Esophagus squamous epithelium (tissue), 5 donors: ENCODE measurements at places on chromosomes 7 and 10. TPM values are rescaled to one million over a fixed set of nuclear protein-coding genes. Genes with fewer than 3 reads are reported as not detected.

- no peaks in the 10 kb centered on the region for H3K4me1 ChIP-seq
- H3K36me3 ChIP-seq = no peaks in the 10 kb centered on the region
- no peak overlapping the region for H3K27ac ChIP-seq
- no peak for DNase-seq
Observed at GRCh38 chr7:132024290-132024689, 467.9 kb upstream of the PODXL start.

DNA sequence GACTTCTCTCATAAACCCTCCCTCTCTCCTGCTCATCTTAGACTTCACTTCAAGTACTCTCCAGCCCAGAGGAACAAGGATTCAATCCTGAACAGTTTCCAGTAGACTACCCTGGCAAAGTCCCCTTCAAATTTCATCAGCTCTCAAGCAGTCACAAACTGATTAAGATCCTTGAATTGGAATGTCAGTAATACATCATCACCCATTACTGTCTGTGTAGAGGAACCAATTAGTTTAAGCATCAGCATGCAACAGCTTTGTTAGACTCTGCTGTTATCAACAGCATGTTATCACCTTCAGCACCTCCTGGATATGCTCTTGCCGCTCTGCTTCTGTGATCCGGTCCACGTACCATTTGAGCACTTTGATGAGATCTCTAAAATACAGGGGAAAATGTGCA lies 307.0 kb upstream of the IMMP2L start:
- no peak for DNase-seq
- H3K4me3 ChIP-seq = no peak overlapping the region
- no peaks in the 10 kb centered on the region for H3K27me3 ChIP-seq
- no peaks in the 10 kb centered on the region for H3K36me3 ChIP-seq
- H3K4me1 ChIP-seq = no peaks in the 10 kb centered on the region

- DNase-seq = no peak
- no peaks in the 10 kb centered on the region for H3K27me3 ChIP-seq
- H3K36me3 ChIP-seq = peaks cover 2% of the 10 kb centered on the region
- peak overlapping the region; percentile 96 for H3K4me3 ChIP-seq
- H3K27ac ChIP-seq = peak overlapping the region; percentile 89
Observed at GRCh38 chr10:27504808-27505460, 830 bp downstream of the RAB18 start.

- H3K4me3 ChIP-seq = no peak overlapping the region
- no peaks in the 10 kb centered on the region for H3K36me3 ChIP-seq
- H3K4me1 ChIP-seq = no peaks in the 10 kb centered on the region
- no peak for DNase-seq
- H3K27ac ChIP-seq = peak overlapping the region; percentile 65
Observed at GRCh38 chr10:29957907-29958331, 101.5 kb downstream of the JCAD start.

DNA sequence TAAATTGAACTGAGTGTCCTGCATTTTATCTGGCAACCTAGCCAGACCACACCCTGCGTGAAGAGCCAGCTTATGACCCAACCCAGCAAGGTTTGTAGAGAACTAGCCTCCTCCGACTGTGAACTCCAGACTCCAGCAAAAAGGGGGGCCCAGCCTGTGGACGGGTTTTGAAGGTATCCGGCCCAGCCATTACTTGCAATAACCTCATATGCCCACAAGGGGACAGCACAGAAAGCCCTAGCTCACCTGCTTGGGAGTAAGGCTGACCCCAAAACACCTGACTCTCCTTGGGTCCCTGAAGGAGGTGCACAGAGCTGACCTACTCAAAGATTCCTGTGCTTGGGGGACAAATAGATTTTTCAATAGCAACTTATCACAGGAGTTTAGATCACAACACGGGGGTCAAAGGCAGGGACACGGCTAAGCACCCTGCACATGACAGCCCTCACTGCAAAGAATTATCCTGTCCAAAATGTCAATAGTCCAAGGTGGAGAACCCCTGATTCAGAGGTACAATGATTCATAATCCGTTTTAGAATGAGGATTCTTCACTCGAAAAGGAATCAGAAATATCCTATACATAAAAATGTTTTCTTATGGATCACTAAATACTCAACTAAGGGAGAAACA lies 4.6 kb downstream of the TRPV6 start:
- H3K4me3 ChIP-seq = no peak overlapping the region
- no peaks in the 10 kb centered on the region for H3K36me3 ChIP-seq
- peaks cover 38% of the 10 kb centered on the region for H3K4me1 ChIP-seq
- H3K27ac ChIP-seq = no peak overlapping the region

DNA sequence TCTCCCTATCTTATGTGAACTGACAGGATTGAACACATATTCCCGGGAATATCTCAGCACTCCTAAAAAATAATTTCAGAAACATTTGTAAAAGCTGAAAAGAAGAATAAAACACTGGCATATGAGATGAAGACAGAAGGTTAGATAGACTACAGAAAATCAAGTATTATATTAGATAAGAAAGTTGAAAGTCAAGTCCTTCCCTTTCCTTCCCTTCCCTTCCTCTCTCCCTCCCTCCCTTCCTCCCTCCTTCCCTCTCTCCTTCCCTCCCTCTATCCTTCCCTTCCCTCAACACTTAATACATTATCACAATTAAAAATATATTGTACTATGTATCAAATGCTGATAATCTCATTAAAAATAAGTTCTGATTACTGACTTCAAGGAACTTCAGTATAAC lies 122.5 kb downstream of the CTNNA3 start:
- H3K27me3 ChIP-seq = no peaks in the 10 kb centered on the region
- H3K4me3 ChIP-seq = no peak overlapping the region
- H3K27ac ChIP-seq = no peak overlapping the region
- H3K36me3 ChIP-seq = no peaks in the 10 kb centered on the region

DNA sequence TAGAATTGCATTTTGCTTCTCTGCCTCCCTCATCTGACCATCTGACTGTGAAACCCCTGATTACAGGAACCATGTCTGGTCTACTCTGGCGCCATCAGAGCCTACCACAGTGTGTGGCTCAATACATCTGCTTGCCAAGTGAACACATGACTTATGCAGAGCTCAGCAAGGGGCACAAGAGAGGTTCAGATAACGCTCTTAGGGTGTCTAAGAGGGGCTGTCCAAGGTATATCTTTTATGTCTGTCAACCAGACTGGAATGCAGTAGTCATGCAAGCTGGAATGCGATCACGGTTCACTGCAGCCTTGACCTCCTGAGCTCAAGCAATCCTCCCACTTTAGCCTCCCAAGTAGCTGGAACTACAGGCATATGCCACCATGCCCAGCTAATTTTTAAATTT lies 10.3 kb upstream of the RRP12 start:
- peaks cover 20% of the 10 kb centered on the region for H3K4me1 ChIP-seq
- H3K27ac ChIP-seq = peak overlapping the region; percentile 87
- H3K4me3 ChIP-seq = no peak overlapping the region

- peaks cover 34% of the 10 kb centered on the region for H3K4me1 ChIP-seq
- peaks cover 2% of the 10 kb centered on the region for H3K27me3 ChIP-seq
- H3K27ac ChIP-seq = no peak overlapping the region
- no peaks in the 10 kb centered on the region for H3K36me3 ChIP-seq
Observed at GRCh38 chr7:353746-354325, 63.9 kb downstream of the FOXL3 start.

- no peak overlapping the region for H3K4me3 ChIP-seq
- no peaks in the 10 kb centered on the region for H3K36me3 ChIP-seq
- H3K27ac ChIP-seq = no peak overlapping the region
- no peaks in the 10 kb centered on the region for H3K4me1 ChIP-seq
- no peaks in the 10 kb centered on the region for H3K27me3 ChIP-seq
Observed at GRCh38 chr7:126657137-126657536, 595.6 kb downstream of the GRM8 start.

Gene ARHGEF35
- total RNA-seq = 19.8 TPM

DNA sequence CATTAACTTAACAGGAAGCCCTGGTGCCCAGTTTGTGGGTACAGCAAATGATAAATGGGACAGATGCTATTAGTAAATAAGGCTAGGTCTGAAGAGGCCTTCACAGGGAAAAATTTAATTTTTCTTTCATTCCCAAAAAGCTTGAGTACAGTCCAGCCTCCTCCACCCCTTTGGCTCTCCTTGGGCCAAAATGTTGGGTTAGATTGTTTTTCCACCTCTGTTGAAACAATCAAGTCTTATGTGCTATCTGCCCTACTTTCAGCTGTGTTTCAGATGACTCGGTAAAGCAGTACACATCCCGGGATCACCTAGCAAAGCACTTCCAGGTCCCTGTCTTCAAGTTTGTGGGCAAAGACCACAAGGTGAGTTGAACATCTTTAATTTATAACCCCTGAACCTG lies 24.3 kb downstream of the PLA2G12B start:
- no peaks in the 10 kb centered on the region for H3K36me3 ChIP-seq
- H3K27me3 ChIP-seq = no peaks in the 10 kb centered on the region
- no peak overlapping the region for H3K4me3 ChIP-seq
- DNase-seq = no peak
- no peaks in the 10 kb centered on the region for H3K4me1 ChIP-seq

DNA sequence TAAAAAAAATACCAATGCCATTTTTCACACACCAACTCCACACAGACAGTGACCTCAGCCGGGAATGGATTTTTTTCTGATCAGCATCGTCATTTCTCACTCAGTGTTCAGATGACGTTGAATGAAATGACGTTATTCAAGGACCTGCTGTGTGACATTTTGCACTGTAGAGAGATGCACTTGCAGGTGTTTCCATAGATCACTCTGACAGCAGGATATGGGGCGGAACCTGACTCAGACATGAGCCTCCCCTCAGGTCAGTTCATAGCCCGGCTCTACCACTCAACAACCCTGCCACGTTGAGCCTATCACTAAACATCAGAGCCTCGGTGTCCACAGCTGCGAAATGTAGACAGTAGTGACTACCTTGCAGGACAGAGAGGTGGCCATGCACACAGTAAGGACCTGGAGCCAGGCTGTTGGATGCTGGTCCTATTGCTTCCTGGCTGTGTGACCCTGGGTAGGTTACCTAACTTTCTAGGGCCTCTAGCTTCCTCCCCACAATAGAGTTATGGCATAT lies 41.4 kb upstream of the ANTXRL start:
- no peaks in the 10 kb centered on the region for H3K36me3 ChIP-seq
- no peak for DNase-seq
- no peaks in the 10 kb centered on the region for H3K27me3 ChIP-seq
- no peaks in the 10 kb centered on the region for H3K4me1 ChIP-seq

Gene UPK3B
- total RNA-seq = 34.9 TPM
